ENCODE measurements at places on chromosomes 1 and 21.
A peak's percentile ranks its signal among the peaks of the same experiment; 100 is the strongest.

- DNase-seq = no peak
- peaks cover 5% of the 10 kb centered on the region for H3K4me1 ChIP-seq
- no peaks in the 10 kb centered on the region for H3K36me3 ChIP-seq
- no peaks in the 10 kb centered on the region for H3K27me3 ChIP-seq
- H3K4me3 ChIP-seq = no peak overlapping the region
Observed at GRCh38 chr1:173430677-173431303, 46.3 kb upstream of the PRDX6 start.

DNA sequence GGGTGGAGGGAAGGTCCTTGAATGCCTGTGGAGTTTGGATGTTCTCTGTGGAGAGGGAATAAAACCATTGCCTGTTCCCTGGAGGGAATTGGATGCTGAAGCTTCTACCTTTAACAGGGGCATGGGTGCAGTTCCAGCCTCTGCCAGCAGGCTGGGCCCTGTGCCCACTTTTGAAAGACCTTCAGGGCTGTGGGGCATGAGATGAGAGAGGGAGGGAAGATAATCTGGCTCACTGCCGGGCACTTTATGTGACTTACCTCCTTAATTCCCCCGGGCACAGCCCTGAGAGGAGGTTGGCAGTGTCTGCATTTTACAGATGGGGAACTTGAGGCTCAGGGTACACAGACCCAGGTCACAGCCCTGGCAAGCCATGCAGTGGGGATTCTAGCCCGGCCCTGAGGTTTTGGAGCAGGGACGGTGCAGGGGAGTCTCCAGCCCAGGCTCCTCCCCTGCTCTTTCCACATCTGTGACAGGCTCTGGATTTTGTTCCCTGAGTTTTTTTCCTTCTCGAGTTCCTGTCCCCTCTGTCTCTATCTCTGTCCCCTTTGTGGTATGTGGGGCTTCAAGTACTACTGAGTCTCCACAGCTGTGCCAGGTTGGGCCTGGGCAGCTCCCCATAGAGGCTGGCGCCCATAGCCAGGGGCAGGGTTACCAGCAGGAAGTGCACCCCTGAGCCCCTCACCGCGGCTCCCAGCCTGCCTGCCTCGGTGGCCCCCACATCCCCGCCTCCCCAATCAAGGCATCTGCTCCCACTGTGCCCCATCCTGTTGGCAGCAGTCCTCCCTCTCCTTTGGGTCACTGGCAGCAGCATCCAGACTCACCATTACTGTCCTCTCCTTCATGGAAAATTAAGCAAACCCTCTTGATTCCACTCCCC is 14.0 kb upstream of the THEMIS2 start:
- H3K4me3 ChIP-seq = no peak overlapping the region
- H3K27me3 ChIP-seq = no peaks in the 10 kb centered on the region
- no peak overlapping the region for H3K27ac ChIP-seq
- H3K36me3 ChIP-seq = no peaks in the 10 kb centered on the region

DNA sequence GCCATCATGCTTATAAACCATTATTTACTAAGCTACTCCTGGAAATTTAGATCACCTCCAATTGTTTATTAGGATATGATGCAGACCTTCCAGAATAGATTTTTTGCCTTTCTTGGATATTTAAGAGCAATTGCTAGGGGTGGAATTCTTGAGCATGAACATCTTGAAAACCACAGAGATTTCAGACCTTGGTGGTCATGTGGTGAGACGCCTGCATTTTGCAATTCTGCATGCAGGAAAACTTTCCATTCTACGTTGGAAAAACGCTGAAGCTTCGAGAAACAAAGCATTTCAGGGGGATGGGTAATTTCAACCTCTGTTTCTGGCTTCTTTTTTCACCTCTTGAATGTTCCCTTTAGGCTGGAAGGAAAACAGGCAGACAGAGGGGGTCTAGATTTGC is 596.3 kb downstream of the KIF26B start:
- peaks cover 3% of the 10 kb centered on the region for H3K4me1 ChIP-seq
- no peak overlapping the region for H3K4me3 ChIP-seq
- DNase-seq = peak; percentile 59
- no peaks in the 10 kb centered on the region for H3K27me3 ChIP-seq
- H3K27ac ChIP-seq = no peak overlapping the region

DNA sequence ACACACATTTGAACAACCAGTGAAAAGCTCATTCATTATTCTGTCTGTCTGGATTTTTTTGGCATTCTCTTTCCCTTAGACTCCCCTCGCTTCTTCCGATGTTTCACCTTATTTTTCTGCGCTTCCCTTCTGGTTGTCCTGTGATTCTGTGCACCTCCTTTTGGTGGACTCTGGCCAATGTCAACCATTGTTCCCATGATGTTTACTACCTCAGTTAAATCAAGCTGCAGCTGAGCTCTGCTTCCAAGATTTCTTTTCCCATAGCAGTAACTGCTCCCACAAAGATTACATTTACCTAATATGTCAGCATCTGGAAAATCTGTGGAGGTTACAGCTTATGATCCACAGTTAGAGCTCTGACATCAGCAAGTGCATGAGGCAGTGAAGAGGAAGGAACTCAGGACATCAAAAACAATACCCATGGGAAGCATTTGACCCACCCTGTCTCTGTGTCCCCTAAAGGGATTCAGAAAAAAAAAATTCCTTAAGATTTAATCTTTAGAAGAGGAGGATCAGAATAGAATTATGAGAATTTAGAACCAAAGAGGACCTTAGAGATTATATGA is 69.9 kb upstream of the ADAMTS5 start:
- no peak overlapping the region for H3K27ac ChIP-seq
- H3K36me3 ChIP-seq = no peaks in the 10 kb centered on the region
- peak; percentile 30 for DNase-seq
- H3K27me3 ChIP-seq = no peaks in the 10 kb centered on the region
- no peaks in the 10 kb centered on the region for H3K4me1 ChIP-seq

- H3K27ac ChIP-seq = no peak overlapping the region
- DNase-seq = no peak
- no peaks in the 10 kb centered on the region for H3K27me3 ChIP-seq
- no peak overlapping the region for H3K4me3 ChIP-seq
- no peaks in the 10 kb centered on the region for H3K36me3 ChIP-seq
Observed at GRCh38 chr1:107661158-107661557, 303.8 kb downstream of the VAV3 start.

- H3K27ac ChIP-seq = no peak overlapping the region
- H3K4me3 ChIP-seq = peak overlapping the region; percentile 49
- peaks cover 7% of the 10 kb centered on the region for H3K4me1 ChIP-seq
- H3K27me3 ChIP-seq = no peaks in the 10 kb centered on the region
- DNase-seq = peak; percentile 32
Observed at GRCh38 chr1:52368383-52369172, 2.6 kb upstream of the CC2D1B start.

DNA sequence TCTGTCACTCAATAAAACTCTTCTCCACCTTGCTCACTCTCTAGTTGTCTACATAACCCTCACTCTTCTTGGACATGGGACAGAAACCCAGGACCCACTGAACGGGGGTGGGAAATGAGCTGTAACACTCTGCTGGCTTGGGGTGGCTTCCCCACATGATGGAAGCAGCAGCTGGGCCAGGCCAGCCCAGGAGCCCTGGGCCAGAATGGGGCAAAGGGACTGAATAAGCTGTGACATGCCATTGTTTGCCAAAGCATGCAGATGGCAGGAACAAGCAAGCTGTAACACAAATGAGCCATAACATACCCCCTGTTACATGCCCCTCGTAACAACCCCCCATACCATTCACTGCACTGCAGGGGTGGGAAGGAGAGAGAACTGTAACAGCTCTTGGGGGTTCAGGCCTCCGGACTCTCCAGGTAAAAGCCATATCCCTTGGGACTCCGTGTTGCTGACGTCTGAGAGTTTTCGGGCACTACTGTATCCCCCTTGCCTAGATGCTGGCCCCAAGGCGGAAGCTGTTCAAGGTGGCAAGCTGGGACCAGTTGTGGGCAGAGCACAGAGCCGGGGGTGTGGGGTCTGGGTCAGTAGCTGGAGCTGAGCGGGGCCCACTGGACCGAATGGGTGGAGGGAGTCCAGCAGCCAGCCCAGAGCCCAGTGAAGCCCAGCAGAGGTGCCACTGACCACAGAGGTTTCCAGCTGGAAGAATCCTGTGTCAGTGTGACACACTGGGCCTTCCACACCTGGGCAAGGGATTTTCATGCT is 56.1 kb upstream of the DMRTB1 start:
- no peak for DNase-seq
- no peak overlapping the region for H3K27ac ChIP-seq
- no peak overlapping the region for H3K4me3 ChIP-seq
- no peaks in the 10 kb centered on the region for H3K4me1 ChIP-seq
